Progenitor cell of endocrine pancreas (in vitro differentiated cells): ENCODE measurements at places on chromosomes 7 and 10. TPM values are rescaled to one million over a fixed set of nuclear protein-coding genes. Genes with fewer than 3 reads are reported as not detected.

Gene SLC39A12
- not detected in 2 replicates for total RNA-seq

Gene CCL24
- not detected in 2 replicates for total RNA-seq

Gene SPACDR
- 0.67 and 1.7 TPM in 2 replicates for total RNA-seq

DNA sequence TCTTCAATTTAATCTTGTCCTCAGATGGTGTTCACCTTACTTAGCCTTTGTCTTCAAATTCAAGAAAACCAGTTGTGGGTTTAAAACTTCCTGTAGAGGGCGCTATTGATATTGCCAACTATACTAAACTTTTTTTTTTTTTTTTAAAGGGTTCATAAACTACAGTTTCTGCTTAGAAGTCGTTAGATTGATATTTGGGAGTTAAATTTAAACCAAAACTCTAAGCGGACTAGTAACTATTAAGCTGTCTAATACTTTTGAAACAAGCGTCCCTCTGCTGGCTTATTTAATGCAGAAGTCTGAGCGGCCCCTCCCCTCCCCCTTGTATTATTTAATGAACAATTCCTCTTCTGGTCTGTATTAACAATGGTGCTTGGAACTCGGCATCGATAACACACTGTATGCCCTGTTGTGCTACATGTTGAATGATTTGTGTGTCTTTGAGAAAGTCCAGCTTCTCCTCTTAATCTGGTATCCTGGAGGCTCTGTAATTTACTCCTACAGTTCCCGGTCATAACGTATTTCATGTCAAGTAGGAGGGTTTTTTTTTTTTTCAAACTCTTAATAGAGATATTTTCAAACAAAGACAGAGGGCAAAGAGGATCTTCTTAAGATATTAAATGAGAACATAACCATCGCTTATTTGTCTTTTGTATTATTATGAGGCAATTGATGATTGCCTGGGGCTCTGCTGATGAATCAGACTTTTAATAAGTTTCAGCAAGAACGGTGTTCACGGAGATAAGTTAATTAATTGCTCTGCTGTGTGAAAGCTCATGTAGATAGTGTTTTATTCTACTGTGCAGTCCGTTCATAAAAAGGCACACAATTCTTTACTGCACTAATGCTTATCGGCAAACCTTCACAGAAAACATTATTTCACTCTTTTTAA lies 22.6 kb upstream of the CREB5 start:
- DNase-seq, result no peak
- peaks cover 5% of the 10 kb centered on the region for H3K4me1 ChIP-seq
- no peak overlapping the region for H3K27ac ChIP-seq
- peaks cover 8% of the 10 kb centered on the region for H3K27me3 ChIP-seq

DNA sequence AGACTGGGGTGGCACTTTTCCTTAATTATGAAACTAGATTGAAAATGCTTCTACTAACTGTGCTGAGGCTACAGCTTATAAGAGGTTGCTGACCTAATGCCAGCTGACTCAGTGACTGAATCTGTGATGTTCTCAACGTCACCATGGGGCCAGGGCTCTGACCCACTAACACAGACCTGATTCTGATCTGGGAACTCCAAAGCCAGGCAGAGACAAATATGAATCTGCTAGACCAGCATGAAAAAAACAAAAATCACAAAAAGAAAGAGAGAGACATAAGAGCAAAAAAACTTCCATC lies 16.1 kb downstream of the USP6NL start:
- H3K4me3 ChIP-seq, result no peak overlapping the region
- H3K36me3 ChIP-seq, result peaks cover 9% of the 10 kb centered on the region
- peaks cover 15% of the 10 kb centered on the region for H3K4me1 ChIP-seq
- H3K27ac ChIP-seq, result no peak overlapping the region
- no peaks in the 10 kb centered on the region for H3K27me3 ChIP-seq
- DNase-seq, result no peak

DNA sequence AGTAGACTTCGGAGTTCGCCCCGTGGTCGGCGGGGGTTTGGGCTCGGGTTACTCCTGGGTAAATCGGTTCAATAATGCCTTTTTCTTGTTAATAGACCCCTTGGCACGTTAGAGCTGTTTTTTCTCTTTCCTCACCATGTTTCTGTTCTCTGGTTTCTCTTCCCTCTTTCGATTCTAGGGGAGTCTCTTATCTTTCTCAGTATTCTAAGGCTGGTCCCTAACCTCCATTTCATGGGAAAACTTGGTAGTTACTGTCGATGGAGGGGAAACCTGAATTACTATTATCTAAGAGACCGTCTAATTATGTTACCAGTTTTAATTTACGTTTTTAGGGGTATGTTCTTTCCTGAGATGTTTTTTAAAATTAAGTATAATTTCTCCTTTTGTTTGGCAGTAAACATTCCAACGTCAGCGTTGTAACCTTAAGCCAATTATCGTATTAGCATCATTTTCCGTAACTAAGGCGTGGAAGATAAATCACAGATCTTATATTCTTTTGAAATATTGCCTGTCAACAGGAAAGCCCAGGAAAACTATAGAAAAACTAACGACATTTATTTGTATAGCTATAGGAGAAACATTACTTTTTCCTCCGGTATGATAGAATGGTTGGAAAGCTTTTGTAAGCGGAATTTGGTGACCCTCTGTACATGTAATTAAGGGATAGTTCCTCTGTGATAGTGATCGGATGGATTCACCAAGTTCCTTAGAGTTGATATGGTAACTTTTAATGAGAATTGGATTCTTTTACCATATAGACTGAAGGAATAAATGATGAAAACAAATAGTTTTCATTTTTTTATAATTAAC lies 847 bp downstream of the BTAF1 start:
- H3K27ac ChIP-seq, result peak overlapping the region; percentile 98
- DNase-seq, result no peak
- peak overlapping the region; percentile 97 for H3K4me3 ChIP-seq
- H3K27me3 ChIP-seq, result no peaks in the 10 kb centered on the region

DNA sequence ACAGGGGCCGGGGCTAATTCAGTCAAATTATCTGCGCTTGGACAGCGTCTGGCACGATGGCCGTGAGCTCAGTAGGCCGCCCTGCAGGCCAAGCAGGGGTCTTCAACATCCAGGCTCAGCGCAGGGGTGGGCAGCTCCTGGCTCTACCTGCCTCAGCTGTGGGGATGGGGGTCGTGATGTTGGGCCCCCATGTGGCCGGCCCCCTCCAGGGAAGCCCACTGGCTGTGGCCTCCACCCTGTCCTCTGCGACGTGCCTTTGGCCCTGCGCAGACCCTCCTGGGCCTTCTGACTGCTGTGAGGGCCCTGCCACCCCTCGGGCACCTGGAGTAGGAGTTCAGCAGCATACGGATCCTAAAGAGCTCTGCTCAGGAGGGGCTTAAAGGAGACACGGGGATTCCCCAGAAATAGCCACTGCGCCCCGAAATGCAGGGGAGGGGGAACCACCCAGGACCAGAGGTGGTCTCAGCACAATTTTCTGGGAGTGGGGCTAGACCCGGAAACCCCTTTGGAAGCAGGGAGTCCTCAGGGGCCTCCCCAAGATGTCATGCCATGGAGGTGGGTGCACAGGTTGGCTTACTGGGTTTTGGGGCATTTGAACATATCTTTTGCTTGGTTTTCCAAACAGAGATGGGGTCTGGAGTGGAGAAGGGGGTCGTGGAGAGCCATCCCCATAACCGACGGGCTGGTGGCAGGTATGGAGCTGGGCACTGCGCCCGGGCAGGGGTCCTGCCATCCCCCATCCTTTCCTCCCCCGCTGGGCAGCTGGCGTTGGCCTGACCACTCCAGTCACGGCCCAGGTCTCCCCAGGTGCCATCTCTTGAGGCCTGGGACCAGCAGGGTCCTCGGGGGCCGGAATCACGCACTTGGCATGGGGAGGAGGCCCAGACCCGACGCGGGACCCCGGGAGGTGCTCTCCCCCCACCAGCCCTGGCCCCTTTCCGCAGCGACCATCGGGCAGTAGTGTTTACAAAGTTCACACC lies 4.0 kb upstream of the ADAP1 start:
- H3K36me3 ChIP-seq, result no peaks in the 10 kb centered on the region
- H3K4me1 ChIP-seq, result no peaks in the 10 kb centered on the region

- no peak overlapping the region for H3K4me3 ChIP-seq
- peaks cover 15% of the 10 kb centered on the region for H3K27me3 ChIP-seq
- no peaks in the 10 kb centered on the region for H3K36me3 ChIP-seq
- no peaks in the 10 kb centered on the region for H3K4me1 ChIP-seq
- H3K27ac ChIP-seq, result no peak overlapping the region
Measured at GRCh38 chr7:26551740-26552139, 260.1 kb downstream of the SNX10 start.

DNA sequence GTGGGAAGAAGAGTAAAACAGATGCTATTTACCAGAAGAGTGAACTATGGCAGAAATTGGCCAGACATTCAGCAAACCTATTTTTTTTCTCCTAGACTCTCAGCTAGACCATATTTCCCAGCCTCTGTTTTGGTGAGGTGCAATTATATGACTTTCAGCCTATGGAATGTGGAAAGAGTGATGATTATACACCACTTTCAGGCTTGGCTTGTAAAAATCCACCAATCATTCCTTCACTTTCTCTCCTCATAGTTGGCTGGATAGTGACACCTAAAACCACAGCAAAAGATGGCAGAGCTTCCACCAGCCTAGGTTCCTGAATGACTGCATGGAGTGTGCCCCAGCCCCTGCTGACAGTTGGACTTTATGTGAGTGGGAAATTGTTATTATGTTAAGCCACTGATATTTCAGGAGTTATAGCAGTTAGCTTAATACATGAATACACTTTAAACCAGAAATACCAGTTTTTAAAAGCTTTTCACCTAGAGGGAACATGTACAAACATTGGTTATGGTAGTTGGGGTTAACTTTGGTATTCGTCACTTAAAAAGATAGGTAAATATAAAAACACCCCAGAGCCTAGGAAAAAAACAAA lies 19.1 kb upstream of the TNKS2 start:
- no peaks in the 10 kb centered on the region for H3K27me3 ChIP-seq
- no peaks in the 10 kb centered on the region for H3K4me1 ChIP-seq
- no peak overlapping the region for H3K4me3 ChIP-seq
- no peak for DNase-seq
- H3K27ac ChIP-seq, result no peak overlapping the region

GRCh38 chr10:69639291-69640195 lies 9.5 kb downstream of the FAM241B start:
- peaks cover 3% of the 10 kb centered on the region for H3K4me1 ChIP-seq
- H3K27ac ChIP-seq, result no peak overlapping the region
- H3K36me3 ChIP-seq, result peaks cover 1% of the 10 kb centered on the region
- peak; percentile 54 for DNase-seq
- H3K27me3 ChIP-seq, result peaks cover 6% of the 10 kb centered on the region

GRCh38 chr7:115230882-115231571 lies 309.1 kb downstream of the MDFIC start:
- peaks cover 1% of the 10 kb centered on the region for H3K4me1 ChIP-seq
- no peaks in the 10 kb centered on the region for H3K36me3 ChIP-seq
- H3K27ac ChIP-seq, result no peak overlapping the region
- no peak overlapping the region for H3K4me3 ChIP-seq

GRCh38 chr7:93185303-93186027 lies 37.3 kb upstream of the SAMD9L start:
- no peak overlapping the region for H3K4me3 ChIP-seq
- H3K27ac ChIP-seq, result no peak overlapping the region
- DNase-seq, result no peak
- H3K4me1 ChIP-seq, result no peaks in the 10 kb centered on the region
- no peaks in the 10 kb centered on the region for H3K36me3 ChIP-seq

GRCh38 chr10:44388641-44389040 lies 3.7 kb upstream of the CXCL12 start:
- H3K36me3 ChIP-seq, result no peaks in the 10 kb centered on the region
- DNase-seq, result no peak
- H3K27me3 ChIP-seq, result peaks cover 44% of the 10 kb centered on the region
- no peak overlapping the region for H3K4me3 ChIP-seq
- no peak overlapping the region for H3K27ac ChIP-seq
- H3K4me1 ChIP-seq, result peaks cover 7% of the 10 kb centered on the region

DNA sequence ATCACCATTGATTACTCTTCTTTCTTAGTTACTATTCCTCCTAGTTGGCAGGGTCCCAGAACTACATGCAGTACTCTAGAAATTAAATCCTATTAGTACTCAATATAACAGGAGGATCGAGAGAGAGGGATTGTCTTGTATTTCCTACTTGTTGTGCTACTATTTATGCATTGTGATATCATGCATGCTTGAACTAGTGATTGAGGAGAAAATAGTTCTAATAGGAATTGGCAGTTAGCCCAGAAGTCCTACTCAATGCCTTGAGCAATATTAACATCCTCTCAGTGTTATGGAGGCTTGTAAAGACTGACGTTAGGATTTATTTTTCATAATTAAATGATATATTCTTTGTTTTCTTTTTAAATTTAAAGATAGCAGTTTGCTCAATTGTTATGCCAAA lies 67.4 kb downstream of the FOXP2 start:
- no peak overlapping the region for H3K4me3 ChIP-seq
- peaks cover 1% of the 10 kb centered on the region for H3K36me3 ChIP-seq
- H3K4me1 ChIP-seq, result no peaks in the 10 kb centered on the region
- DNase-seq, result no peak
- H3K27me3 ChIP-seq, result no peaks in the 10 kb centered on the region

DNA sequence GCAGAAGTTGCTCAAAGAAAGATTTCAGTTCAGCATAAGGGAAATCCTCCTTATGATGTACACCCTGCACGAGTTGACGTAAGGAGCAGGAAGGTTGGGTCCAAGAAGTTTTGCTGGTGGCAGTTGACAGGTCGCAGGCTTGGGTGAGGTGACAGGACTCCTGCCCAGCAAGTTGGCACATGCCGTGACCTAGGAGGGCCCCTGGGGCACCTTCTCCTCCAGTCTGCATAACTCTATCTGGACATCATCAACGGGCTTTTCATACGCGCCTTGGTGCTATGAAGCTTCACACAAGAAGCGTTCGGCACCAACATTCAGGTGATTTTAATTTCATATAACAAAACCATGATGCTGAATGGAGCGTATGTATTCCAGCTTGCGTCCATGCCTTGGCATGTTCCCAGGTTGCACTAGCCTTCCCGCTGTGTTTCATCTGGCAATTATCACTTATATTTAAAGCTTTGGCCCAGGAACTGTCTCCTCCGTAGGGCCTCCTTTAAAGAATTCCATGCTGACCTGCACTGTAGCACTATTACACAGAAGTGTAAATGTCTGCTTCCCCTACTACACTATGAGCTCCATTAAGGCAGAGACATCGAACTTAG lies 651.6 kb upstream of the FOXK1 start:
- H3K4me1 ChIP-seq, result peaks cover 3% of the 10 kb centered on the region
- no peak overlapping the region for H3K27ac ChIP-seq
- no peaks in the 10 kb centered on the region for H3K27me3 ChIP-seq
- DNase-seq, result no peak
- no peak overlapping the region for H3K4me3 ChIP-seq

DNA sequence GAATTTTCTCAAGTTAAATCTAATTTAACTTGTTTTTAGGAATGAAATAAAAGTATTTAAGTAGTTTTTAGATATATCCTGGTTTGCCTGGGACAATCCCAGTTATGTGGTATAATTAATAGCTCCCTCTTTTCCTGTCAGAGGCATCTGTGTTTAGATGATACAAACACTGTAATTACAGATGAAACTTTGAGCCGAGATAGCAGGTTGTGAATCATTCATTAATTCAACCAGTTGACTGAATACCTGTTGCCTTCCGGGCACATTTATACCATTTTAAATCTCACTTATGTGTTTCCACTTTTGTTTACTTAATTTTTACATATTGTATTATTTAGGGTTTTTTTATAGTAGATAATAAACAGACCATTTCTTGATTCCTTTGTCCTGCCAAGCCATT lies 82.1 kb upstream of the GATA3 start:
- H3K27ac ChIP-seq, result no peak overlapping the region
- DNase-seq, result no peak
- no peak overlapping the region for H3K4me3 ChIP-seq
- no peaks in the 10 kb centered on the region for H3K27me3 ChIP-seq
